T1000 (cell line): ENCODE measurements at places on chromosomes 6 and 20.
A peak's percentile ranks its signal among the peaks of the same experiment; 100 is the strongest.

DNA sequence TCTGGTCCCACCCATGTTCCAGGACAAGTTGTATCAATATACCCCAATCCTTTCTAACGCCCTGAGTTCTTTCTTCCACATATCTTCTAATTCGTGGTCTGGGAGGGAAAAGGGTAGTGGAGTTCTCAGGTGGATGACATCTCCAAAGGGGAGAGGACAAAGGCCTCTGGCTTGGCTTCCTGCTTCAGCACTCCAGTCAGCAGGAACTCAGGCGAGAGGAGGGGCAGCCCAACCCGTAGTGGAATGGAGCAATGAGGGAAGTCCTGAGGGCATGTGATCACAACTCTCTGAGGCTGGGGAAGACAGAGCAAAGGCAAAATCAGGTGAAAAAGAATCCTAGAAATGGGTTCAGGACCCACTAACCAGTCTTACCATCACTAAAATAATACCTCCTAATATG is 9.6 kb upstream of the NRM start:
- DNase-seq: no peak

- DNase-seq: no peak
Observed at GRCh38 chr20:47480239-47480638, 21.4 kb upstream of the NCOA3 start.

DNA sequence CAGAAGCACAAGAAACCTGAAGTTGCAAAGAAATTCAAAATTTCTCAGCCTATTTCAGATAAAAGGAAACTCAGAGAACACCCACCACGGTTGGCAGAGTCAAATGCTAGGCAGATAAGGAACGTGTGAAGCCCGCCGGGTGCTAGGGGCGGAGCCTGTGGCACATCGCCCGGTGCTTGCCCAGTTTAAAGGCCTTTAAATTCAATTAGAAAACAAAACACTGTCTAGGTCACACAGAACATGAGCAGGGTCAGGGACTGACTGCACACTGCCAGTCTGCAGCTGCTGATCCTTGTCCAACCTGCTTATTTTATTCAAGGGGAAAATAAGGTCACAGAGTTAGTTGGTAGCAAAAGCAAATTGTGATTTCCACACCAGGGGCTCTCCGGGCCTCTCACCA is 75.8 kb downstream of the PSMG4 start:
- DNase-seq: no peak

DNA sequence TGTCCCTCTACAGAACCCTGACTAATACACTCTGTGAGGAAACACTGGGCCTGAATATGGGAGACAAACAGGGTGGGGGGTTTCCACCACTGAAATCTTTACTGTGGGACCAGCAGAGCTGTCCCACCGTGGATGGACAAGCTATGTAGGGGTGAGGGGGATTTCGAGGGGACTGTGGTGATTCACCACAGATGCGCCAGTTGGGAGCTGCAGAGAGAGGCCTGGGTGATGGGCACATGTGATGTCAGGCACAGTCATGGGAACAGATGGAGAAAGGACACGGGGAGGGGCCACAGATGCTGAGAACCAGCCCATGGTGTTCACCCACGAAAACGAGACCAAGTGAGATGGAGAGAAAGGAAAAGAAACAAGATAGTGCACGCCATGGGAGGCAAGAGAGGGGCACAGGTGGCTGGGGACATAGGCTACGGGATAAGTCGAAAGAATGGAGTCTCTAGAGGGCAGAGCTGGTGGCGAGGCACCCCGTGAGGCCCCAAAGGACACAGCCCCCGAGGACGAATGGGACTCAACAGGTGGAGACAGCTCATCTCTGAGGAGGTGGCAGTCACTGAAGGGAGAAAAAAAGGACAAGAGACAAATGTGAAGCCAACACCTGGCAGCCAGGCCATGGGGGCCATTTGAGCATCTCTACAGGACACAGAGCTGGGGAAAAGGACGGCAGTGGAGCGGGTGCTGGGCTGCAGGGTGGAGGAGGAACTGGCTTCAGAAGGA is 10.5 kb upstream of the RAMACL start:
- no peak for DNase-seq

DNA sequence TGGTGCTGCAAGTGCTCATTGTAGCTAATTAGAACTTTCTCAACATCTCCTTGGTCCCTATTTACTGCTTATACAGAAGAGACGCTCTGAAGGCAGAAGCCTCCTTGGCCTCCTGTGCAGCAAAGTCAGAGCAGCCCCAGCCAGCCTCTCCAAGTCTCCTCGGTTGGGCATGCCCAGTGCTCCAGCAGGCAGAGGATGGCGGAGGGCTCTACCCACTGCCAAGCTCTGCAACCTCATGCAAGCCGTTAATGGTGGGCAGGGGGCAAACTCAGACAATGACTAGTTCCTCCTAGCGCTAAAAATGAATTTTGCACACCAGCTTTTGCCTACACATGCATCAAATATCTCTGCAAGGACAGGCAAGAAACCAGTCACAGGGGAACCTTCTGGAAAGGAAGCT is 27.8 kb downstream of the NOL4L start:
- no peak for DNase-seq

GRCh38 chr6:66964216-66964615 is 1257.2 kb upstream of the EYS start:
- peak; percentile 13 for DNase-seq

- peak; percentile 71 for DNase-seq
Observed at GRCh38 chr6:42315991-42316970, 98.6 kb upstream of the MRPS10 start.

GRCh38 chr6:129102741-129103140 is 219.8 kb downstream of the LAMA2 start:
- DNase-seq: no peak

DNA sequence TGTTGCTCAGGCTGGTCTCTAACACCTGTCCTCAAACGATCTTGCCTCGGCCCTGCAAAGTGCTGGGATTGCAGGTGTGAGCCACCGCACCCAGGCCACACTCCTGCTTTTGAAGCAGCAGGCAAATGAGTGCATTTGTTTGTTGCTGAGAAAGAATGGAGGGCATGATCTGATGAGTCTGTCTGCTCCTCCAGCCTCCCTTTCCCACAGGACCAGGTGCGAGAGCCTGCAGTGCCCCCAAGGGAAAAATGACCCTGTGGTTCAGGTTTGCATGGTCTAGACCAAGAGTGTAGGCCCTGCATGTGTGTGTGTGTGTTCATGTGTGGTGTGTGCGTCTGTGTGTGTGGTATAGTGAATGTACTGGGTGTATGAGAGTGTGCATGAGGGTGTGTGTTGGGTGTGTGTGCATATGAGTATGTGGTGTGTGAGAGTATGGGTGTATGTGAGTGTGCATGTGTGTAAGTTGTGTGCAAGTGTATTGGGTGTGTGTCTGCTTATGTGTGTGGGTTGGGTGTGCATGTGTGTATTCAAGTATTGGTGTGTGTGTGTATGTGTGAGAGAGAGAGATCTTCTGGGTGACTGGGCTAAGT is 22.8 kb upstream of the FOXC1 start:
- DNase-seq: no peak

GRCh38 chr20:41534842-41535241 is 83.3 kb downstream of the CHD6 start:
- DNase-seq: no peak

DNA sequence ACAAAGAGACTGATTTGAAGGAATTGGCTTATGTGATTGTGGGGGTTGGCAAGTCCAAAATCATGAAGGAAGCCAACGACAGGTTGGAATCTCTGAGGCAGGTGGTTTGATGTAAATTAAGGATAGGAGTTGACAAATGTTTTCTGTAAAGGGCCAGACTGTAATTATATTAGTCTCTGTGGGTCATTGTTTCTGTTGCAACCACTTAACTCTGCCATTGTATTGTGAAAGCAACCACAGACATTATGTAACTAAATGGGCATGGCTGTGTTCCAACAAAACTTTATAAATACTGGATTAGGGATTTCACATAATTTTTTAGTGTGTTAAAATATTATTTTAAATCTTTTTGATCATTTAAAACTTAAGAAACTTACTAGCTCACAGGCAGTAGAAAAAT is 199.2 kb upstream of the MYLIP start:
- no peak for DNase-seq

- no peak for DNase-seq
Observed at GRCh38 chr6:162385980-162386379, 341.6 kb downstream of the PRKN start.

DNA sequence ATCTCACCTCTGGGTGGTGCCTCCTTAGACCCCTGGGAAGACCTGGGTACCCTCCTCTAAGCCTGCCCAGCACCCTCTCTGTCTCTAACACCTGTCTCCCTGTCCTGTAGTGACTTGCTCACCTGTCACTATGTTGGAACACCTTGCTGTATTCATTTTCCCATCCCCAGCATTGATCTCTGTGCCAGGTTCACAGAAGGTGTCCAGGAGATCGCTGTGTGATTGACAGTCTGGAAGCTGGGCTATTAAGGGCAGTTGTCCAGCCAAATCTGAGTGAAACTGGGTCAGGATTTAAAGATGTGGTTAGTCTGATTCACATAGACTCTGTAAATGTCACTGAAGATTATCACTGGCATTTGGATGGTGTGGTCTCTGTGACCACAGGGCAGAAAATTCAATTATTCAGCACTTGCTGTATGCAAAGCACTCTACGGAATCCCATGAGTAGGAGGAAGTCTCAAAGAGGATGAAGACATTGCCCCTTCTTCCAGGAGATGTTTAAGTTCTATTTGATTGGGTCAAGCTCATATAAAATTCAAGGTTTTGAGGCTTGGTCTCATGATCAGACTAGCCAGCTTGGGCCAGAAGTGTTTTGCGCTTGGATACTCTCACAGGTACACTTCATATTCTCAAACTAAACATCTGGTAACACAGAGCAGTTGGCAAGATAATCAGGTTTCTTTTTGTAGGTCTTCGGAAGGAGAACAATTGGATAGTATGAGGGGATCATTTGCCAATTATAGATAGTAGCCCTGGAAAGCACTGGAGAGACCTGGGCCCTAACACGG is 57.8 kb upstream of the TAGAP start:
- no peak for DNase-seq
